8988T (cell line): ENCODE measurements at places on chromosomes 3 and 15.
A peak's percentile ranks its signal among the peaks of the same experiment; 100 is the strongest.

GRCh38 chr3:105083945-105084344 is 282.8 kb upstream of the ALCAM start:
- no peak for DNase-seq

- peak; percentile 79 for DNase-seq
Measured at GRCh38 chr15:76340198-76340802, 3.7 kb downstream of the ISL2 start.

DNA sequence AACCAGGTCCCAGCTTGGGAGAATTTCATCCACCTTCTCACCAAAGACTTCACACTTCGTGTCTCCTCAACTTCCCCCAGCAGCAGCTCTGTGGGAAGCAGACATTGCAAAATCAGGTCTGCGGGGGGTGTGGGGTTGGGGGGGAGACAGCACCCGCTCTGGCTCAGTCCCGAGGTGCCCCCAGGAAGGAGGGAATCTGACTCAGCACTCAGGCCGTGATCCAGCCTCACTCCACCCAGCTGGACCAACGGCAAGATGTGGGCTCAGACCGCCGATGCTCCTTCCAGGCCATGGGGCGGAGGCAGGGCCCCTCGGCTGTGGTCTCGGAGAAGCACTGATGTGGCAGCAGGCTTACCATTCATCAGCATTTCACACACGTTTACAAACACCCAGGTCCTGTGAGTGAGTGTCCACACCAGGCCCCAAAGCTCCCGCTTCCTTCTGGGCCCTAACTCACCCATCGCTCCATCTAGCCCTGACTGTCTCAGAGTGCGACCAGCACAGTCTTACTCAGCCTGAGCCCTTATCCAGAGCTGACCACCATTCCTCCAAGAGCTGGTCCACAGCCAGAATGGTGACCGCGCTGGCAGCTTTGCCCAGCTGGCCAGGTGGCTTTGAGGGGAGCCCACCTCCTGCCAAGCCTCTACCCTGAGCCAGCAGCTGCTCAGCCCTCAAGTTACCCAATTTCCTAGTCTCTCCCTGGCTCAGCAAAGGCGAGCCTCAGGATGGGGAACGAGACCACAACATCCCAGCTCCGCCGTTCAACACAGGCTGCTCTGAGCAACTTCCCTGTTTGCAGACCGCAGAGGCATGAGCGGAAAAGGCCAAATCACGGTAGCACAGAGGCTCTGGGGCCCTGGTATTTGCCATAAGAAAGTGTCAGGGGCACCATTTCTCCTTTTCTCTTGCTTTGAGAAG is 3.3 kb downstream of the STAB1 start:
- DNase-seq = no peak

GRCh38 chr3:39141171-39141995 is 12.0 kb downstream of the CSRNP1 start:
- no peak for DNase-seq

GRCh38 chr3:69164296-69164695 is 41.9 kb upstream of the LMOD3 start:
- DNase-seq = no peak

- no peak for DNase-seq
Measured at GRCh38 chr3:13519006-13519791, 29.7 kb upstream of the FBLN2 start.

DNA sequence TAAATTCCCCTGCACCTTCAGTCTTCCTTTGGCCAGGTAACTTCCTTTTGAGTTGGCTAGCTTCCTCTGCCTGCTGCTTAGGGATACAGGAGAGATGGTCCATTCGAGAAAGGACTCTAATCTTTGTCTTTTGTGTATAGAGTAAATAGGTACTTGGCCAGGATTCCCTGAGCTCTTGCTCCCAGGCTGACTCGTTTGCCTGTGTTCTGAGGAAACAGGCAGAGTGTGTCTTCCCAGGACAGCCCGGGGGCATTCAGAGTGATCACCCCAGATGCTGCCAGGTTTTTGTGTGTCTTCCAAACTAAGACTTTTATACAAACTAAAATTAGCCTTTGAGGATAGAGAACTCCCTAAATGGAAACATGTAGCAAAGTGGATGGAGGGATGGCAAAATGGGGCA is 39.5 kb downstream of the TMEM108 start:
- DNase-seq = no peak

GRCh38 chr3:43998370-43998835 is 243.3 kb upstream of the TOPAZ1 start:
- DNase-seq = peak; percentile 38

- DNase-seq = no peak
Measured at GRCh38 chr3:59106085-59106648, 56.3 kb upstream of the CFAP20DC start.

GRCh38 chr3:79954756-79955155 is 187.0 kb upstream of the ROBO1 start:
- no peak for DNase-seq

- DNase-seq = no peak
Measured at GRCh38 chr15:59918994-59919951, 84.8 kb upstream of the FOXB1 start.

DNA sequence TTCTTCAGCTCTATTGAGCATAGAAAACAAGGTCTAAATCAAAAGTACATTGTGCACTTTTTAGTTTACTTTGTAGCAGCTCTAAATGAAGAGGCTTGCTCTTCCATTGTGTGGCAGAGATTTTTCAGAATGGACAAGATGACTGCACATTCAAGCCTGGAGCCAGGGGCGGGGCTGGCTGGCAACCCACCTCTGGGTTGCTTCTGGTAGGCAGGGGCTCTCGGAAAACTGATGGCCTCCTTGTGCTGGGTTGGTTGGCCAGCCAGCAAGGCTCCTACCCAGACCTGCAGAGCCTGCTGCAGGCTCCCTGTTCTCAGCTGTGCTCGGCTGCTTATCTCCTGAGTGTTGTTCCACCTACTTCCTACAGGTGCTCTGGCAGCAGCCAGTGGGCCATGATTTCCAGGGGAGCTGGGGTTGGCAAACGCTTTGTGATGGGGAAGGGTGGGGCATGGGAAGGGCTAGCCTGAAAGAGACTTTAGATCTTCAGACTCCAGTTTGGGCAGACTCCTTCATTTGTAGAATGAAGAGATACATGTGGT is 8.8 kb downstream of the BSN start:
- DNase-seq = no peak

DNA sequence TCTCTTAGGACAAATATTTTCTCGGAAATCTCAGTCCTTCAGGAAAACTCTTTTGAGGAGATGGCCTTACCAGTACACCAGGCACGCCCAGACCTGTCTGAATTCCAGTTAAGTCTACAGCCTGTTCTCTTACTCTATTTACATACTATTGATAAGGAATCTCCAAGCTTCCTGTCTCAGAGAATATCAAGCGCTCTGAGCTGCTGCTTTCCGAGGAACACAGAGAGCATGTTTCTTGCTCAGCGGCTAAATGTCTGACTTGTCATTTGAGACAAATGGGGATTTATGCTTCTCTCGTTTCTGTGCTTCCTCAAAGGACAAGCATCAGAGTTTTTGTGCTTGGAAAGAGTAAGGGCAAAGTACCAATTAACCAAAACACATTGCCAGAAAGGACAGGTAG is 112.4 kb upstream of the CCDC54 start:
- DNase-seq = no peak

- no peak for DNase-seq
Measured at GRCh38 chr3:126375835-126376331, 18.7 kb upstream of the KLF15 start.

GRCh38 chr3:52039846-52040245 is 16.5 kb downstream of the DUSP7 start:
- DNase-seq = no peak

GRCh38 chr3:78076379-78076778 is 1036.5 kb downstream of the ROBO2 start:
- DNase-seq = no peak

GRCh38 chr15:92714477-92715401 is 59.2 kb upstream of the FAM174B start:
- DNase-seq = peak; percentile 37

GRCh38 chr15:74345051-74345450 is 22.4 kb downstream of the CYP11A1 start:
- peak; percentile 46 for DNase-seq

DNA sequence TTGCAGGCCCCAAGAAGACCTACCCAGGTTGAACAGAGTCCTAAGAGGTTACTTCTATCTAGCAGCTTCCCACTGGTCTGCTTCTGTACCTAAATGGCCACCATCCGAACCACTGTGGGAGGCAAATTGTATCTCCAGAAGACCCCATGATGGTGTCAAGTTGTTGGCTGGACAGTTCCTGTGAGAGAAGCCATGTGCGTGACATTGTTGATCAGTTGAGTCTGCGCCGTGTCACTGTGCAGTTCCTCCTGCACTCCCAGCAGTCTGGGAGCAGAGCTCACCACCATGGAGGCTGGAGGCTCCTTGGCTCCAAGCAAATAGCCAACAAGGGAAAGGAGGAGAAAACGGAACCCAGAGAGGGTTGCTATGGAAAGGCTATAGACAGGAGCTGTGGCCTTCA is 7.5 kb upstream of the CYP1A1 start:
- DNase-seq = no peak
